HS-5 (cell line): ENCODE measurements at places on chromosomes 11 and 22.

DNA sequence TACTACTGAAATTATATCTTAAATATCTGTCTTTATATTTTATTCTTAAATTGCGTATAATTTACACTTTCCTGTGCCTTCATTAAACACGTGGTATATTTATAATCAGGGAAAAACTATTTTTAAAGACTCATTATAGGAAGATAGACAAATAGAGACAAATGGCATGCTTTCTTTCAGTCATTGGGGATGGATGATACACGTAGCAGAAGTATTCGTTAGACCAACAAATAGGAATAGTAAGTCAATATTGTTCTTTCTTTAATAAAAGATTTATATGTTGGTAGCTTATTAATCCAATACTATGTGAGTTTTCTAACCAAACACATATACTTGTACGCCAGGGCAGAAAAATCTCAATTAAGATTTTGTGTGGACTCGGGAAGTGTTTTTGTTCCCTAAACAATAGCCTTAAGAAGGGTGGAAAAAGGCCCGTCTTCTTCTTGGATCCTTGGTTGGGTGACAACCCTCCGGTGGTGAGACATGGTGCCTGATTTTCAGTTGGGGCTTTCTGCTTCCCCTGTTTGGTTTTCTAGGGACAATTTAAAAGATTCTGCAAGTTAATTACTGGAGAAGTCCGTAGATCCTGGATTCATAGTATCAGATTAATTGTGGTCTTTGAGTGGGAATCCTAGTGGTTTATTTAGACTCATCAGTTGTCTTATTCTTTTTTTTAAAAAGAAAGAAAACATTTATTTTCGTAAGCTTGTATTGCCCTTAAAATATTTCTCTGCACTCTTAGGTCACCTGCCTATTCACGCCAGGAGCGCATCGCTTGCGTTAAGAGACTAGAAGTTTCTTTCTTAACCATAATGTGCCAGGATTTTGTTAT lies 83.5 kb upstream of the WNT7B start:
- no peak for DNase-seq

DNA sequence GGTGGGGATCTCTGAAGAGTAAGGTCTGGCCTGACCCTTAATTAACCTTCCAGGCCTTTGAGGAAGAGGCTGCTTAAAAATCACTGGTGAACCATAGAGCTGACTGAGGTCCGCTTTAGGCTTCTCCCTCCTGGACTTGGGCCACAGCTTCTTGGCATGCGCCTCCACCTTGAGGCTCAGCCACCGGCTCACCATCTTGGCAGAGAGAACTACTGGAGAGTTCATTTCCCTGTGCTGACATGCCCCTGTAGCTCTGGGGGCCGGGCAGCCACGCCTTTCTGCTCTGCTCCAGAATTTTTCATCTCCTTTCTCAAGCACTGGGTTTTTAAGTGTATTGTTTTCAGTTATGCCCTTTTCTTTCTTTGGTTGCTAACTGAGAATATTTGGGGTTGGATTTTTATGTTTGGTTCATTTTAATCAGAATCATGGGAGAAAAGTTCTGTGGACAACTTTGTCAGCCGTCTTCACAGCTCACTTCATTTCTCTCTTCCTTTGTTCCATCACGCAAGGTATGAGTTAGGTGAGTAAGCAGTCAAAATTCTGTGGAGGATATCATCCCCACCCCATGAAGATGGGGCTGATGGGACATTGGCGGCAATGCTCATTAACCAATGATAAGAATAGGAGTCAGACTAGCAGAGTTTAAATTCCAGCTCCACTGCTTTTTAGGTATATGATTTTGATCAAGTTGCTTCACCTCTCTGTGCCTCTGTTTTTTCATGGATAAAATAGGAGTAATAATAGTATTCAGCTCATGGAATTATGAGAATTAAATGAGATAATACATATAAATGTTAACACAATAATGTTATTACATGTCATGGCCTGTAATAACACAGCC lies 103.9 kb downstream of the DBX1 start:
- no peak for DNase-seq

DNA sequence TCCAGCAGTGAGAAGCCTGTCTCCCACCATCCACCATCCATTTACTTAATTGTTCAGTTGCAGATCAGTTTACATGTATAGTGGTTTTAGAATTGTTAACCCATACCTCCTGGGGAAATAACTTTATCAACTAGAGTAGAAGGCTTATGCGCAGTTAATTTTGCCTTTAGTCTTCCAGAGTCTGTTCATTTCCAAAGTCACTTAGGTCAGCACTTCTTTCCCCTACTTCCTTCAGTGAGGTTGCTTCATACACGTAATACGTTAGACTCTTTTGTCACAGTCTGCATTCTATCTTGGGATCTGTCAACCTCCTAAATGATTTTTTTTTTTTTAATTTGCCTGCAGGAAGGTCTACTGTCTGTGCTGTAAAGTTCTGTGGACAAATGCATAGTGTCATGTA lies 495.6 kb upstream of the ISX start:
- DNase-seq, result no peak

DNA sequence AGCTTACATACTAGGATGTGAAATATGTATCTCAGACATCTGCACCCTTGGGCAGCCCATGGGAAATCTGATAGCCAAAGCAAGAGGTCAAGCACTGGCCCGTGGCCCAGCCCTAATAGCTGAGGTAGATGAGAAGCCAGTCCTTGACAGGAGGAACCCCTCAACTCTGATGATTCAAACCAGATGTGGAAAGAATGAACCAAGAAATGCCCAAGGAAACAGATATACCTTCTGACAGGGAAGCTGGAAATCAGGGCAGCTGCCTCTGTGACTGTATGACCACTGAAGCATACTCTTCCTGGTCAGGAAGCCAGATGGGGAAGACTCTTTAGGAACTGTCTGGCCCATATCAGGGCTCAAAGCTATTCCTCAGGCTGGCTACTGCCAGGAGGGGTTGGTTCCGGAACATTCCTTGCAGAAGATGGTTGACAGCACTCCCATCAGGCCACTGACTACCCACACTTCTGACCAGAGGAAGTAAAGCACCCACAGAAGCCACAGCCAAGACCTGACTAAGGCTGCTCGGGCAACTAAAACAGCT lies 124.2 kb downstream of the SWAP70 start:
- peak; percentile 90 for DNase-seq

GRCh38 chr11:72844356-72844755 lies 30.1 kb downstream of the ATG16L2 start:
- DNase-seq, result no peak

GRCh38 chr11:80330264-80330663 lies 889.4 kb upstream of the TENM4 start:
- DNase-seq, result peak; percentile 19

DNA sequence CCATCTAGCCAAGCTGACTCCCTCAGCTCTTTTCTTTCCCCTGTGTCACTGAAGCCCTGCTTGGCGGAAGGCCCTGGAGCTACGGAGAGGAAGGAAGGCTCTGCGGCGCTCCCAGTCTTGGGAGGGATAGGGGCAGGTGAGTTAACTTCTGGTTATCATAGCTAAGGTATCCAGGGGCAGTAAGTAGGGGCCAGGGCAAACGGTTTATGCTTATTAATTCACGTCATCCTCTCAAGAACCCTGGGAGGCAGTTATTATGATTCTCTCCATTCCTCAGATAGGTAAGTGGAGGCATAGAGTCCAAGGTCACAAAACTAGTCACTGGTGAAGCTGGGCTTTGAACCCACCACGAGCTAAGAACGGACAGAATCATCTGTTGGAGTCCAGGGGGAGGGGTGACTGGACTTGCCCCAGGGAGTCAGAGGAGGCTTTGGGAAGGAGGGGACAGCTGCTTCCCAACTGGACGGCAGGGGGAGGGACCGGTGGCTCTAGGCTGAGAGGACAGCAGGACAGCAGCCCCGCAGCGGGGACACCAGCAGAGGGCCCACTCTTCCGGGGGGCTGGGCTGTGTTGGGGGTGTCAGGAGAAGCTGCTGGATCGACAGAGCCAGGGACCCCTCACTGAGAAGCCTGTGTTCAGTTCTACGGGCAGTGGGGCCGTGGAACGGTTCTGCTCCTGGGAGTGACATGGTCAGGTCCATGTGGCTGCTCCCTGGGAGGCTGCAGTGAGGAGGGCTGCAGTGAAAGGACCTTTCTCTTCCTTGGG lies 3.5 kb downstream of the BAIAP2L2 start:
- DNase-seq, result no peak

- DNase-seq, result no peak
Observed at GRCh38 chr11:94513091-94513490, 830 bp downstream of the C11orf97 start.

GRCh38 chr11:112719736-112720525 lies 241.3 kb upstream of the NCAM1 start:
- DNase-seq, result no peak

DNA sequence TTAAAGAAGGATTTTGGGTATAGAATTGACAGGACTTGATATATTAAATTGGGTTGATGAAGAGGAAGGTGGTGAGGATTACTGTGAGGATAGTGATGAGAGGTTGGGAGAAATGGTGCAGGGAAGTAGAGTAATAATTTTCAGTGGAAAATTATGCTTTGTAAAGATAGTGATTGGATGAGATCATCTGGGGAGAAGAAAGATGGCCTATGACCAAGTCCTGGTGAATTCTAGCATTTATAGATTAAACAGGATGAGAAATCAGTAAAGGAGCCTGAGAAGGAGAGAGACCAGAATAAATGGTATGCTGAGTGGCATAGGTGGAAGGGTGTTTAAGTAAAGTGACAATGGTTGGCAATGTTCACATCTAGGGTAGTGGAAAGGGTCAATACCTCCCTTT lies 15.0 kb downstream of the IPO7 start:
- no peak for DNase-seq

DNA sequence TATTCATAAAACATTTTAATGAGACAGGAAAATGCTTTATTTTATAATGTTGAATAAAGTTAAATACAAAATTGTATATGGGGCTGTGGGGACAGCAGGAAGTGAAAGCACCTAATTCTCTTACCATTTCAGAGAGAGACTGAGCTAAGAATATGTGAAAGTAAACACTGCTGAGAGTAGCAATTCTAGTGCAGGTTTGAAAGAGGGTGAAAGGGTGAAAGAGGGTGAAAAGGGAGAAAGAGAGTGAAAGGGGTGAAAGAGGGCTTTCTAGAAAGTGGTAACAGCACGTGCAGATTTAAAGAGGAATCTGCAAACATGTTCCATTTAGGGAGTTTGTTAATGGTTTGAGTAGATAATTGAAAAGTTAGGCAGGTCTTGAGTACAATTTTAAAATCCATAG lies 652.0 kb upstream of the CCDC90B start:
- DNase-seq, result no peak

DNA sequence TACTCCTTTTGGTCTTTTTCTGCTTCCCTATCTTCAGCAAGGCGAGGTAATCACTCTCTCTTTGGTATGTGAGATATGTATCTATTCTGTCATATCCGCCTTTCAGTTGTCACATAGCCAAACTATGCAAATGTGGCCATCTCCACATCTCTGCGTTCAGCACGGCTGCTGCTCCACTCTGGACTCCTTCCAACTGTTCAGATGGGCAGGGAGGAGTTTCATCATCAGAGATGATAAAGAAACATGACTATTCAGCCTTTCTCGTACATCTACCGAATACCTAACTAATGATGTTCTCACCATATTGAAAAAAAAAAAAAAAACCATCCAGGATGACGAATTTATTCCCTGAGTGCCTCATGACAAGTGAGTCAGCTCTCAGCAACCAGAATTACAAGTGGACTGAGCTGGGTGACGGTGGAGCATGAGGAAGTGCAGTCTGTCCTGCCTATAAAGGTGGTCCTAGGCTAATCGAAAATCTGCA lies 899.6 kb downstream of the OPCML start:
- peak; percentile 99 for DNase-seq

- DNase-seq, result no peak
Observed at GRCh38 chr11:63494975-63495374, 4.0 kb upstream of the PLAAT5 start.

DNA sequence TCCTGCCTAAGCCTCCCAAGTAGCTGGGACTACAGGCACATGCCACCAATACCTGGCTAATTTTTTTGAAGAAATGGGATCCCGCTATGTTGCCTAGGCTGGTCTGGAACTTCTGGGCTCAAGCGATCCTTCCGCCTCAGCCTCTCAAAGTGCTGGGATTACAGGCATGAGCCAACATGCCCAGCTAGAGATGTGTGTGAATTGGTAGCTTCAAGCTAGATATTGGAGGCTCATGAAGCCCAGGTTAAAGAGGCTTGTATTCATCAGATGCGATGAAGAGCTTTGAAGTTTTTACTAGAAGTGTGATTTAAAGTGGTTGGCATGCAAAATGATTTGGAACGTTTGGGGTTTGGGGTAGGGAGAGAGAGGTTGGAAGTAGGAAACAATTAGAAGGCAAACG lies 19.6 kb downstream of the NF2 start:
- no peak for DNase-seq

DNA sequence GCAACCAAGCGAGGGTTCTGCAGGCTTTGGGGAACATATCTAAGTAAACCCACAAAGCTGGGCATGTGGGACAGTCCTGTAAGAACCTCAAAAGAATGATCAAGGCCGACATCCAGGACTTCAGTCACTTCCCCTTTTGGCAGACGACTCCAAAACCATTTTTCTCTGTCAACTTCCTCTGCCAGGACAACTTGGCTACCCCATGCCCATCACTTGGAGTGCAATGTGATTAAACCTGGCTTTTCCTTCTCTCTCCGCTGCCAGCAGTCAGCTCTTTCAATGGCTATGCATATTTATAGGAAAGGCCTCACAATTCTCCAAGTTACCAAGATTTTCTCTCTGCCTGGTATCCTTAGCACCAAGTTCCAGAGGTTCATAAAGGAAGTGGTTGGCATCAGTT lies 78.9 kb downstream of the C11orf58 start:
- no peak for DNase-seq

GRCh38 chr11:107783121-107783520 lies 71.3 kb upstream of the SLN start:
- no peak for DNase-seq

DNA sequence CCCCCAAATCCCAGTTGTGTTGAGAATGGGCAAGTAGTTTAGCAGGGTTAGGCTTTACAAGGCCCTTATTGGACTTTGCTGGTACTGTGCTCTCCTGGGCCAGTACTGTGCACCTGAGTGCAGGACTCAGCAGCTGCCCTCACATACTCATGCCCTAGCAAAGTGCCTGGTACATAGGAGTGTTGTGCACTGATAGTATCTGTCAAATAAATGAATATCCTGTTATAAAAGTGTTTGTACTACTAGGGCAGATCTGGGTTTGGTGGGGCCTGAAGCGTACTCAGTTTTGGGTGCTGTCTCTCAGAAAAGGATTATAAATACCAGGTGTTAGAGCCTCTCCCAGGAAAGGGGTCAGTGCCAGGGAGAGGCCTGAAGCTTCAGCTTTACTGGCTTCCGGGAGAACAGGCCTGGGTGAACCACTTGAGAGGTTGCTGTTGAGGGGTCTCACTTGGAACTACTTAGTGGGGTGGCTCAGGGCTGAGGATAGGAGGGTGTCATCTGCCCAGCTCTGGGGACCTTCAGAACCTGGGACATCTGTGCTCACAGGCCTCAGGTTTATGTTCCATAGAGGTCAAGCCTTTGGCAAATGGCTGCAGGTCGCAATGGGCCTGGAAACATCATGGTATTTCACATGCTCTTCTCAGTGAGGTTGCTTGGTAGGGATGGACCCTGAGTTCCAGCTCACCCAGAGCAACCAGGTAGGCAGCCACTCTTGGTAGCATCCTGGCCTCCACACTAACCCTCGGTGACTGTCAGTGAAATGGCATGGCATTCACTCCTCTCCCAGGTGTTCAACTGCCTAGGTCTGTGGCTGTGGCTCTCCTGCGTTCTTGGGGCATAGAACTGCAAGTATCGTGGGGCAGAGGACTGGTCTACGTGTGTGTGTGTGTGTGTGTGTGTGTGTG lies 106.1 kb downstream of the ZBTB16 start:
- no peak for DNase-seq
